AG09319 (cell line): ENCODE measurements at places on chromosomes 1 and 21.

DNA sequence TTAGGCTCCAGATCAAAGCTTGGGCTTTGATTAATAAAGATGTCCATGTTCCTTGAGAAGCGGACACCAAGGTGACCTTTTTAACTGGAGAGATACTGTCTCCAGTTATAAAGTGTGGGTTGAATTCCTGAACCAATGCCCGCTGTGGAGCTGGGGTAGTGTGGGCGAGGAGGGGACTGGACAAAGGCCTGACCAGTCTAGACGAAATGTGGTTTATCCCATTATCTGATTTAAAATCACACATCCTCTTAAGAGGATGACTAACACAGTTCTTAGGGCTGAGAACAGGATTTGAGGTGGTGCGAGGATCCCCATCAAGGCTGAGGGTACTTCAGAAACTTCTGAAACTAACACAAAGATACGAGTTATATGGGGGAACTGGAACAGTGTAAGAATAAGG, 84.5 kb upstream of the GCLM start:
- no peak for DNase-seq

GRCh38 chr1:173202424-173203145, 4.5 kb downstream of the TNFSF4 start:
- DNase-seq: peak; percentile 44

DNA sequence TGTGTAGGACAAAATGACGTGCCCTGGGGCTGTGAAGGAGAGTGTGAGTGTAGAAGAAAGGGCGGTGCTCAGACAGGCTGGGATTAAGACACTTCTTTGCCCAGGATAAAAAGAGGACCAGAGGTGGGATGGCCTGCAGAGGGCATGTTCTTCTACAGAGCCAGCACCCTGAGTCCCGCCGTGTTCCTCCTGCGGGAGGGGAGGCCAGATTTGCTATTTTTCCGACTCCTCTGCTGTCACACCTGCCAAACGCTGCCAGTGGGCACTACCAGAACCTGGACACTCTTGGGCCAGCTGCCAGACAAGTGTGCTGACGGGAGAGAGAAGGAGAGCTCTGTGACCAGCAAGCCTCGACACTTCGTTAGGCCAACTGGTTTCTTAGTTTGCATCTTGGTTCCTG, 206.4 kb downstream of the PLD5 start:
- DNase-seq: no peak

DNA sequence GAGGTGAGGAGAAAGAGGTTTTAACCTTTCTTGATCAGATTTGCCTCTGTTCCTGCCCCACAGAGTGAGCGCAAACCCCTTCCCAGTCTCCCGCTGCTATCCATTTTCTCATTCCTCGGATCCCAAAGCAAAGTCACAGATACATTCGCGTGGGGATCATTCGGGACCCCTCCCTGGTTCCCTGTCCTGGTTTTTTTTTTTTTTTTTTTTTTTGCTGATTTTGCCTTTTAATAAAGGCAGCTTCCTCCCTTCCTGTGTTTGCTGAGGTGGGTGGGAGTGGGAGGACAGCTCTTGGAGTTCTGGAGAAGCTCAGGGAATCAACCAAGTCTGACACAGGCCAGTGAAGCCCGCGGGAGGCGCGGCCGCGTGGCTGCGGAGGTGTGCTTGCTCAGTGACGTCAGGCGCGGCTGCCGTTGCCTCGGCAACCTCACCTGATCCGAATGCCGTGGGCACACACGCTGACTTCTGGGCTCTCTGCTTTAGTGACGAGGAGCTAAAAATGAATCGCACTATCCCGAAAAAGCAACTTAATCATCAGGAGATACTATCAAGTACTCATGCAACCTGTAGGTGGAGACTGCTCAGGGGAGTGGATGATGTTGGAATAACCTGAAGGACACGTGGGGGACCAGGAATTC, 106.4 kb downstream of the TBX19 start:
- no peak for DNase-seq

- DNase-seq: no peak
These were observed 1.3 kb downstream of the GPA33 start for GRCh38 chr1:167088746-167089417.

- DNase-seq: no peak
These were observed 8.5 kb downstream of the AKT3 start for GRCh38 chr1:243841507-243841906.

DNA sequence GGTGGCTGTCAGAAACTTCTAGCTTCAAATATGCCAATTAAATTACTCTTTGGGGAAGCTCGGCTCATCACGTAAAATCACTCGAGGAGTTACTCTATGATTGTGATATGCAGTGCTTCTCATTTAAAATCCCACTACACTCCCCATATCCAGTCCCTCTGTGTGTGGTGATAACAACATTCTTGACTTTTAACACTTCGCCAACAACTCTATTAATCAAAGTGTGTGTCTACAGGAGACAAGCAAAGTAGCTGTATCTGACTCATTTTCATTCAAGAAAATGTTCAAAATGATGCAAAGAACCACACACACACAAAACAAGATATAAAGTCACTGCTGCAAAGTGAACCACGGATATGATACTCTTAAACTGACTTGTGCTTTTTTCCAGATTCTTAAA, 341.3 kb downstream of the DSCAM start:
- DNase-seq: no peak

- no peak for DNase-seq
These were observed 124.5 kb downstream of the TBX15 start for GRCh38 chr1:118863688-118864087.

DNA sequence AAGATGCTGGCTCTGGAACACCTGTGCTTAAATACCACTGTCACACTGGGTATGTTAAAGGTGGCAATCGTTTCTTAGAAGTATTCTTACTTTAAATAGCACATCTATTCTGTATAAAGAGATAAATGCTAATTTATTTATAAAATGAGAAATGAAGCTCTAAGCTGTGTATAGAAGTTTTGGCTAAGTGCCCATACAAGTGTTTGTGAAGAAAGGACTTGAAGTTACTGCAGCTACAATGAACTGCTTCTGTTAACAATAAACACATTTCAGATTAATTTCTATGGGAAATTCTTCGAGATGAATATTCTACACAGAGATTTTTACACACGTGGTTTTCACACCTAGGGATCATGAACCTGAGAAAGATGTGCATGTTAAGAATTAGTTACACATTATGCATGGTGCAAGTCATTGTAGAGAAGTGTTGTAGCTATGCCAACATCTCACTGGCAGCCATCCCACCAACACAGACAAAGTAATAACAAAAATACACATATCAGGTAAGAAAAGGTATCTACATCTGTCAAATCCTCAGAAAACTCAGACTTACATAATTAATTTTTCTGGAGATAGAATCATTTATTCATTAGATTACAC, 16.2 kb downstream of the COL24A1 start:
- no peak for DNase-seq

DNA sequence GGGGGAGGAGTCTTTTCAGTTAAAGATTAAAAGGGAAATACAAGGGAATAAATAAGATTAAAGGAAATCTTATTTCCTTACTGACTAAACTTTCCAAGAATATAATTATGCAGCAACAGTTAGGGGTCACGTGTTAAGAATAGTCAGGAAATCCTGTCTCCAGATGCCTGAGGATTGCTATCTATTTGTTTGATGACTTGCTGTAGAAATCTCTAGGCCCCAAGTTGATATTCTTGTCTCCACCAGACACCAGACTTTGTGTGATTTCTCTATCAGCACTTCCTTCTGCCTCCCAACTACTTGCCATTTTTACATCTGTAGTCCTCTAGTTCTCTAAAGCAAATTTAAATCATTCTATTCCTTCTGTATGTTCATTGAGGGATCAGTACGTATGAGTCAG, 77.5 kb downstream of the RPAP2 start:
- DNase-seq: no peak

DNA sequence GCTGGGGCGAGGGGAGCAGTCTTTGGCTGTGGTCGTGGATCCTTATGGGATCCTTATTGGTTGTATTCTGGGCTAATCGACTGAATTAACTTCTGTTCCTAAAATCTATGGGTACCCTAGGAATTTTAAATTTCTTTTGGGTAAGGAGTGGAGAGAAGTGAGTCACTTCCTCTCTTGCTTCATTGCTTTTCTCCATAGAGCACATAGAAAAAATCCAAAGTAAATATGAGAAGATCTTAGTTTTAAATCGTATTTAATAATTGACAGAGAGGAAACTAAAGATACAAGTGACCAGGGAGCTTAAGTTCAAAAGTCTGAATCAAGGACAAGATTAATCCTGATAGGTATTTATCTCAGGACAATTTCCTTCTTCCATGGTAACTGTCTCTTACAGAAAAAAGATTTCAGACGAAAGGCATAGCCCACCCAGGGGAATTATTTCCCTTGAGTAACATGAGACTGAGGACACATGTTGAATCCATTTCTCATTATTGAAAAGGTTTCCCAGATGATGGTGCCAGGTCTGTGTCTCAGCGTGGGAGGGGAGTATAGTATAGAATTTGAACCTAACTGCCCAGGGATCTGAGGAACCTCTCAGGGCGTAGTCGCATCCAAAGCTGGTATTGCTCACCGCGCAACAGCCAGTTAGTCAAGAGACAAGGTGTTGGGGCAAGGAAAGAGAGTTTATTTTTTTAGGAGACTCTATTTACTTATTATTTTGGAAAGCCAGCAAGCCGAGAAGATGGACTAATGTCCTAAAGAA, 28.7 kb upstream of the FASLG start:
- DNase-seq: no peak

GRCh38 chr21:34158866-34159835, 85.8 kb downstream of the MRPS6 start:
- no peak for DNase-seq

DNA sequence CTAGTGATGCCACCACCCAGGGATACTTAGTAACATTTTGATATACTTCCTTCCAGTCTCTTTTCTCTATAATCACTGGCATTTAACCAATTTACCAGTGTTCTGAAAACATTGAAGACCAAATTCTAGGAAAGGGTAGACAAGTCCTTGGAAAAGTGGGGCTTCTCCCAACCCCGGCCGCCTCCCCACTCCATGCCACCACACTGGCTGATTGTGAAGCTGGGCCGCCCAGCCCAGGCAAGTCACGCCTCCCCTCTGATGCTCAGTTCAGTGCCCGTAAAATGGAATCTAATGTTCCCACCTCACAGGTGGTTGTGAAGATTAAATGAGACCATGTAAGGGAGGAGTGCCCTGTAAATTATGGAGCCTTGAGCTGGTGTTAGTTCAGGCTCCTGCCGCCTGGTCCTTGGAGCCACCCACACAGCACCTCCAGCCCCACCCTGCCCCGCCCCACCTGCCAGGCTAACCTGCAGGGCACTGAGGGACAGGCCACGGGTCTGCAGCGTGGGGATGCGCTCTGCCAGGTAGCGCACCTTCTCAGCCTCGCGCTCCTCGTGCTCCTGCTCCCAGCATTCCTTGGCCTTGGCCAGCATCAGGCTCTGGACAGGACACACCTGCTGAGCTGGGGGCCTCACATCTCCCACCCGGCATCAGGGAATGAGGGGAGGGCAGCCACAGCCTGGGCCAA, 7.3 kb downstream of the TNNI1 start:
- DNase-seq: no peak

DNA sequence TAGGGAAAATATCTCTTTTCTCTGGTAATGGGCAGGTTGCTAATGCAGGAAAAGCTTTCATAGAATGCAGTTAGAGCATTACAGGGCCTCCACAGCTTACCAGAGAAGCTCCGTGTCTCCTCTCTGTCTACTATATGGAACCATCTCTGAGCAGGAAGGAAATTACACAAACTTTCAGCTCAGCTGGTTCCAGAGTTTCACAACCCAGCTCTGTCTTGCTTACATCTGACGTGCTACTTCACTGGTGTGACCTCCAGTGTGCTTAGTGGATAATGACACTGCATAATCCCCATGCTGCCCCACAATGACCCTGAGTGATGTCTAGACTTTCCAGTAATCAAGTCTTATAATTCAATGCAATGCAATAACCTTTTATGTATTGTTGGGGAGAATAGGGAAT, 4.3 kb upstream of the FGGY start:
- DNase-seq: no peak

- no peak for DNase-seq
These were observed 71.9 kb downstream of the DTL start for GRCh38 chr1:212107481-212107880.

- DNase-seq: no peak
These were observed 24.6 kb upstream of the CLCA4 start for GRCh38 chr1:86522240-86522639.

DNA sequence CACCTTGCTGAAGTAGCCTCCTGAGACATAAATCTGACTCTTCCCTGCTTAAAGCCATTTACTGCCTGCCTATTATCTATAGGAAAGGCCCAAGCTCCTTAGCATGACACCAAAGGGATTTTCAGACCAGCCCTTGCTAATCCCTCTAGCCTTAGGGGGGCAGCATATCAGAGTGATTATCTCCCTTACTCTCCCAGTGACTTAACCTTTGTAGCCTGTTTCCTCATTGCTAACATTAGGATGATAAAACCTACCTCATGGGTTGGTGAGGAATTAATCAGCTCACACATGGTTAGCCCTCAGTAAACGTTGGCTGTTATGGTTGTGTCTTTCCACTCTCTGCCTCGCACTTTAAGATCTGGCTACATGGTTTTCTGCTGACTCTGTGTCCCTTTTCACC, 70.1 kb downstream of the ROR1 start:
- no peak for DNase-seq

- no peak for DNase-seq
These were observed 587 bp downstream of the SCNM1 start for GRCh38 chr1:151166505-151166956.

DNA sequence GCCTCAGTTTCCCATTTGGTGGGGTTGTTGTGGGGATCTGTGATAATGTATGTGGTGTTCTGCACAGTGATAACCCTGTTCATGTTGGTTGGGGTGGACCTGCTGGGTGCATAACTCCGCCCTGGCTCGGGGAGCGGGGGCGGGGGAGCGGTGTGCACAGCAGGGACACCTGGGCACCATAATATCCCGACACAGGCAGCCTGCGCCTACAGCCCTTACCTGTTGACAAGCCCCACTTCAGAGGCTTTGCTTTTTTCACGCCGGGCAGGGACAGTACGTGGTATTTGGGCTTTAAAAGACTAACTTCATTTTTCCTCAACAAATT, 48.0 kb upstream of the ACOT11 start:
- no peak for DNase-seq

- DNase-seq: no peak
These were observed 156.2 kb upstream of the RGS18 start for GRCh38 chr1:192002063-192002462.

DNA sequence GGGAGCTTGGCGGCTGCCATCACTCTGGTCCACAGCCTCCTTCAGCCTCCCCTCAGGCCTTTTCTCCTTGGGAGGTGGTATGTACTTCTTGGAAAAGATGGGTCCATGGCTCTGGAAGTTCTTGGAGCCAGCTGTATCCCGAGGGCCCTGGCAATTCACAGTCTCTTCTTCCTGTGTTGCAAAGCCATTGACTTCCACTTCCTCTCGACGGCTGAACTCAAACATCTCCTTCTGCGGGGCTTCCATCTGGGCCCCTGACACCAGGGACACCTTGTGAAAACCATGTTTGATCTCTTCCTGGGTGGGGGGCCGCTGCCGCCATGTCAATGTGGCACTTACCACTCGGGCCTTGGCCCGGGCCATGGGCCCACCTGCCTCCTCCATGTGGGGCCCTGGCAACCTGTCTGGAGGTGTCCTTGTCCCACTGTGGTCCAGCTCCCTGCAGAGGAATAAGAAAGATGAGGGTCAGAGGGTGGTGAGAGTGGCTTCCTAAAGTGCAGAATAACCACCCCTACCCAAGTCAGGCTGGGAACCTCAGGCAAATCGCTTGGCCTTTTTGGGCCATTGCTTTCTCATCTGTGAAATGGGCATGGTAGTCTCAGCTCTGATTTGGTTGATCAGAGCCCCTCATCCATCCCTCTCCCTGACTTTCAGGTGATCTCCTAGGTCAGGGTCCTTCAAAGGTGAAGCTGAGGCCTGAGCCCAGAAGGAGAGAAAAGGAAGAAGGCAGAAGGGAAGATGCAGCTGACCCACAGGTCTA, 7.5 kb downstream of the CRYBG2 start:
- no peak for DNase-seq
